HTR-8/SVneo (cell line): ENCODE measurements at places on chromosomes 1 and 21.

GRCh38 chr1:179325836-179326235 lies 32.2 kb downstream of the SOAT1 start:
- no peak for DNase-seq

DNA sequence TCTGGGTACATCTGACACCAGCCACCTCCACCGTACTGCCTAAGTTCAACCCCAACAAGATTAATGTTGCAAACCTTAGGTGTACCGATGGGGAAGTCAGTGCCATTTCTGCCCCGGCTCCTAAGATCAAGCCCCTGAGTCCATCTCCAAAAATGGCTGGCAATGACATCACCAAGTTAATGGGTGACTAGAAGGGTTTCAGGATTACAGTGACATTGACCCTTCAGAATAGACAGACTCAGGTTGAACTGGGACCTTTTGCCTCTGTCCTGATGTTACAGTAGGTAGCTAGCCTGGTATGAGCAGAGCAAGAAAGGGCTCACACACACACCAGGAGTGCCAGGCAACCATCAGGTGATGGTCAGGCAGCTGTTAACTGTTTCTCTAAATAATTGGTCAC lies 21.7 kb upstream of the ZMYM6 start:
- DNase-seq: no peak

- no peak for DNase-seq
These were observed 78.5 kb upstream of the CAMK1G start for GRCh38 chr1:209505044-209505443.

GRCh38 chr1:113542221-113542701 lies 151.9 kb downstream of the MAGI3 start:
- DNase-seq: peak; percentile 7

DNA sequence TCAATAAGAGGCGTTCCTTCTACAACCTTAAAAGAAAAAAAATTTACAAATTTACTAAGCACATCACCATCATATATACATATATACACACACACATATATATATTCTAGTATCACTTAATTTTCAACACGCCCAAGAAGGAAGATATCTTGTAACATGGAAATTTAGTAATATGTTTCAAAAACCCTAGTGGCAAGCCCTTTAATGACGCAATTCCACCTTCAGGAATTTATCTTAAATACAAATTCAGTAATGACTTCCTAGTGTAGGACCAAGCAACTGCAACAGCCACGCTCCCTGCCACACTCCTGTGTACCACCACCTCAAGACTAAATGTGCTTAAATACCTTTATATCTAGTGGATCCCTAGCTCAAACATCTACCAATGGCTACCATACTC lies 12.5 kb downstream of the LBR start:
- DNase-seq: no peak

- no peak for DNase-seq
These were observed 13.4 kb upstream of the MRPL9 start for GRCh38 chr1:151776665-151777062.

GRCh38 chr21:34865400-34866241 lies 183.5 kb downstream of the RUNX1 start:
- no peak for DNase-seq

DNA sequence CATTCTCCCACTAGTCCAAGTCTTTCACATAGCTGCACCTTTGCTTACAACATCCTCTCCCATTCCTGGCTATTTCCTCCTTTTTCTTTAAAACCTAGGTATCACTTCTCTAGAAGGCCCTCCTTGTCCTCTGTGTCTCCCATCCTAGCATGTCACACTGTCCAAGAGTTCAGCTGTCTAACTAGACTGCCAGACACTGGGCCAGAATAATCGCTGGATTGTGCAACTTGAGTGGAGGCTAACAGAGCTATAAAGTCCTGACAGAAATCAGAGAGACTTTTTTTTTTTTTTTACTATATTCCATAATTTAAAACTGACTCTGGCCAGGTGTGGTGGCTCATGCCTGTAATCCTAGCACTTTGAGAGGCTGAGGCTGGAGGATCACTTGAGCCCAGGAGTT lies 4.2 kb upstream of the ANGPTL7 start:
- no peak for DNase-seq

GRCh38 chr1:215720126-215720525 lies 153.0 kb downstream of the KCTD3 start:
- no peak for DNase-seq

DNA sequence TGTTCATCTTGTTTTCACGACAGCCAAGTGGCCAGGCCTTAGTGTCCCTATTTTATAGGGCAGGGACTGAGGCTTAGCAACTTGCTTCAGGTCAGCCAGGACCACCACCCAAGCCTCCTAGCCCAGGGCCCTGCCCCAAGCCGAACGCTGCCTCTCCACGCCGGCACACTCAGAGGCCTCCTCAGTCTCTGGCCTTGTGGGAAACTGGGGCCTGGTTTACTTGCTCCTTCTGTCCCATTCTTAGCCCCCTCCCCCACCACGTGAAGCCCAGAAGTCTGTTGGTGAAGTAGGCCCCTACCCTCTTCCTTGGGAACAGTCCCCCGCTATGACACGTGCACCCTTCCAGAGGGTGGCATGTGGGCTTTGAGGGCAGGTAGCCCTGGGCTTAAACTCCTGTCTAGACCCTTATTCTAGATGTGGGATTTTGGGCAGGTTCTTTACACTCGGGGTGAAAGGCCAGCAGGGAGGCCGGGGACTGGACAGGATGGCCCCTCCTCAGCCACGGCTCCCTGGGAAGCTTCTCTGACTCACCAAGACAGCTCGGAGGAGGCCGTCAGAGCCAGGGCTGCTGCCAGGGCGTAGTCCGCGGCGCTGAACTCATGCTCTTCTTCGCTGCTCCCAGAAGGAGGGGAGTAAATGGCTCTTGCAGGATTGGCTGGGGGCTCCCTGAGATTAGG lies 4.3 kb downstream of the MYOM3 start:
- DNase-seq: no peak

DNA sequence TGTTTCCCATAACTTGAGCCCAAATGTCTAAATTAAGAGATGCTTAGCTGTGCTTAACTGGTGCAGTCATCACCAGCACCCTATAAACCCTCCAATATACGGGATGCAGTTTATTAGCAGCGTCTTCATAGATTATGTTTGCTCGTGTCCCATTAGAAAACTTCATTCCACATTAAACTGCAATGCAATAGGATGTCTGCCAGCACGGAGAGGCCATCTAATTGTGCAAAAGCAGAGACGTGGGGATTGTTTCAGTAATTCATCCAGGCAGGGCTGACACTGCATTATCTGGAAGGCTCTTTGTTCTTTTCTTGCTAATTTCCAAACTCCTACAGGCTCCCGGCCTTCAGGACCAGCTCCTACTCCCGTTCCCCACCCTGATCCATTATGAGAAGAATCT lies 89.5 kb downstream of the CSMD2 start:
- DNase-seq: no peak

DNA sequence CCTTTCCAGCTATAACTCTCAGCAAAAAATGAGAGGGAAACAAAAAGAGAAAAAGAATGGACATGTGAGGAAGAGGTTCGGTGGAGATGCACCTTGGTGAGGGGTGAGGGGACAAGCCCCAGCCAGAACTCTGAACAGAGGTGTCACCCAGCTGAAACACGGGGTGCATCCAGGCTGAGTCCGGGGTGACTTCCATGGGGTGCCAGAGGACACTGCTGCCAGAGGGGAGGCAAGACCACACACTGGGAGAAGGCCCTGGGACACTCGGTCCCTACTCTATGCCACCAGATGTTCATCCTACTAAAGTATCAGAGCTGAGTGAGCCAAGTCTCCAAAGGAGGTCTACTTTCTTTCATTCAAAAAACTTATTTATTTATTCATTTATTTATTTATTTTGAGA lies 36.1 kb upstream of the PPP1R15B start:
- DNase-seq: no peak

GRCh38 chr21:38434913-38435533 lies 63.3 kb downstream of the ERG start:
- peak; percentile 25 for DNase-seq

DNA sequence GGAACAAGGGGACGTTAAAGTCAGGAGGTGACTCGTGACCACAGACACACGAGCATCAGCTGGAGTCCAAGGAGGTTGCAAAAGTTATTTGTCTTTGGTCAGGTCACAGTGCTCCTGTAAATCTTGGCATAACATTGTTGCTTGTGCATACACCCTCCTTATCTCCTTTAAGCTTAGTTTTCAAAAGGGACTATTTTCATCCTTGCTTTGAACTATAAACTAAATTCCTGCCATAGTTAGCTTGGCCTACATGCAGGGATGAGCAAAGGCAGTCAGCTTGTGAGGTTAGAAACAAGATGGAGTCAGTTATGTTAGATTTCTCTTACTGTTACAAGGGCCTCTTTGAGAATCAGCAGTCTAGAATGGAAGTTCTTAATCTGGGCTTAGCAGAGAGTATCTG lies 28.0 kb upstream of the FASLG start:
- no peak for DNase-seq

DNA sequence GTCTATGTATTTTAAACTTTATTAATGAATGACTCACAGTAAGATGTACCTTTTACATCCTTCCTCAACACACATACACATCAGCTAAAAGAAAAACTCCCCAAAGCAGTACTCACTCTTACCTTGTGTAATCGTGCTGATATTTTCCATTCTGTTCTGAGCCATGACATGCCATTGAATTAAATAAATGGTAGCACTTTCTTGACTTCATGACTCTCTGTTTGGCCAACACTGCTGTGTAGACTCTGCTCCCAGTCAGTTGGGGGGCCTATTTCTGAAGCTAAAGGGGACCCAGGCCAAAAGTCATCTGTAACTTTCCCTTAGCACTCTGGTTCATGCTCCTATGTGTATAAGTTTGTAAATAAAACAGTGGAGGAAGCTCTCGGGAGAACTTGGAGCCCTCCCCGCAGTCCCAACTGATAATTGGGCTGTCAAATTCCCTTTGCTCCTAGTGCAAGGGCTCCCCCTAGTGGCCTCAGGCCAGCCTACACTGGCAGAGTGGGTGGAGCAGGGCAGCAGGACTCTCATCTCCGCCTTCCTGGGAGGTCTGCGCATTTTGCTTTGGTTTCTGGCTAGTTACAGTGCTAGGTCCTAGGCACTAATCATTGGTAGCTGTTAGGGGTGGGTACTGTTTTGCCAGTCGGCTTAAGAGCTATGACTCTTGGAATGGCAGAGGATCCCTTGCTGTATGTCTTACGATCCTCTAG lies 1.7 kb upstream of the FYB2 start:
- DNase-seq: peak; percentile 60

DNA sequence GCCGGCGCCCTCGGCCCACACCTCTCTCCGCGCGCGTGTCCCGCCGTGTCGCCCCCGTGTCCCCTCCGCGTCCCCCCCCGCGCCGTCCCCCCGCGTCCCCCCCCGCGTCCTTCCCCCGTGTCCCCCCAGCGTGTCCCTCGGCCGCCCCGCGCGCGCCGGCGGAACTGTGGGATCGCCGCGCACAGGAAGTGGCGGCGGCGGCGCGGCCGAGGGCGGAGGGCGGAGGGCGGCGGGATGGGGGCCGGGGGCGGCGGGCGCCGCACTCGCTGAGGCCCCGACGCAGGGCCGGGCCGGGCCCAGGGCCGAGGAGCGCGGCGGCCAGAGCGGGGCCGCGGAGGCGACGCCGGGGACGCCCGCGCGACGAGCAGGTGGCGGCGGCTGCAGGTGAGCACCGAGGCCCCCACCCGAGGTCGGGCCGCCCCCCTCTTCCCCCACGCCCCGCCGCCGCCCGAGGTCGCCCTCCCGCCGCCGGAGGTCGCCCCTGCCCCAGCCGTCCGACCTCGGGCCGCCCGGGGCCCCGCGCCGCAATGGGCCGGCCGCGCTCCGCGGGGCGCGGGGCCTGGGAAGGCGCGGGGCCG lies at the start of gene AGPAT3:
Gene AGPAT3, plus strand, starts transcription at position 262 of the 578 bp plus-strand sequence. CDS start 94,459 bp downstream, outside the sequence.
- no peak for DNase-seq

GRCh38 chr1:32783851-32784250 lies 33.3 kb downstream of the YARS1 start:
- no peak for DNase-seq

GRCh38 chr1:54922921-54923421 lies 36.0 kb upstream of the DHCR24 start:
- DNase-seq: no peak

- no peak for DNase-seq
These were observed 53.5 kb downstream of the CLSTN1 start for GRCh38 chr1:9770298-9770697.

GRCh38 chr21:46437511-46437910 lies 21.2 kb upstream of the DIP2A start:
- DNase-seq: no peak

GRCh38 chr21:40299451-40299850 lies 432.2 kb downstream of the PCP4 start:
- DNase-seq: no peak

GRCh38 chr1:24150234-24151174 lies 7.6 kb upstream of the IL22RA1 start:
- DNase-seq: peak; percentile 79

GRCh38 chr1:172661107-172661506 lies 2.2 kb downstream of the FASLG start:
- no peak for DNase-seq

DNA sequence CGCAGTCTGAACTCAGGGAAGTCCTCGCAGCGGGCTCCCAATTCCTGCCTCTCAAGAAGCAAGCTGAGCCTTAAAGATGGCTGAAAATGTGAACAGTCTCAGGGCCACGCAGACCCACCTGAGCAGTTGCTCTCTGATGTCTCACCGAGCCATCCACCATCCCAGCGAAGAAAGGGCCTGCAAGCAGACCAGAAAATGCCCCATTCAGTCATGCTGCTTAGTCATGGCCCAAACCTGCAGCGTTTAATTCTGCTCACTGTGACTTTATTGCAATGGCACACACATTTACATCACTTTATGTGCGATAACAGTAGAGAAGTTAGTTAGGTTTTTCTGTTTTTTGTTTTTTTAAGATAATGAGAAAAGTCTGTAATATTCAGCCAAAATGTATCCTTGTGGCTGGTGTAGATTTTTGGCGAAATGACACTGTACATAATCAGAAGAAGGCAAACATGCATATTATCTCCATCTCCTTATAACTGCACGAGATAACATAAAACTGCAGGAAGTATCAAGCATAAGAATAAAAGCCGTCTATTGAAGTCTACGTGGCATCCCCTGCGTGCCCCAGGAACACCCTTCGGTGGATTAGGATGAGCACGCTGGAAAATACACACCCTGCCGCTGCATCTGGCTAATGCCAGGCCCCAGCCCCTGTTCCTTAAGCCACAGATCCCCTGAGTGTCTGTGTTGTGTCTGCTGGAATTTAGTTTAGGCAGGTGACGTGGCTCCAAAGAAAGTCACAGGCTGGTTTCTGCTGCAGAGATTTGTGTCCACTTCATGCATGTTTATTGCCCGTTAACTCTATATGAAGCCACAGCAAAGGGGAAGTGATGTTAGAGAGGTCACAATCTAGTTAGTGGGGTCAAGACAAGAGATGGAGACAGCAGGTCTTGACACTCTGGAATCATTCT lies 119.8 kb upstream of the IRF2BP2 start:
- DNase-seq: no peak

- no peak for DNase-seq
These were observed 298.7 kb upstream of the ESRRG start for GRCh38 chr1:217021956-217022355.

DNA sequence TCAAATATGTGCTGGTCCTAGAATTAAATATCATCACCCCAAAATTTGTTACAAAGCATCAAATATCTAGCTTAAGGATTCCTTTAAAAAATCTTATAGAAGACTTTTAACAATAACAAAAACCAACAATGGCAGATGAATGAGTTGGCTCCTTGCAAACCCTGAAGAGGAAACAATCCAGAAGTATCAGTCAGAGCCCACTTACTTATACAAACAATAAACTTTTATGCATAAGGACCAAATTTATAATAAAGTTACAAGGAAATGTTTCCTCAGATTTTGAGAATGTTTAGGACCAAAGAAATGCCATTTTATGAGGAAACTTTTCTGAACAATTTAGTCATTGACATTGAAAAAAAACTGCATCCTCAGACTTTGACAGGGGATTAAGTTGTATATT lies 52.7 kb downstream of the LPAR3 start:
- no peak for DNase-seq
